ENCODE measurements at places on chromosomes 7 and 10. TPM values are rescaled to one million over a fixed set of nuclear protein-coding genes. Genes with fewer than 3 reads are reported as not detected.

HSPA12A gene
- total RNA-seq: 0.68 TPM

KNDC1 gene
- total RNA-seq: not detected

TNPO3 gene
- 83.1 TPM for total RNA-seq

PDE6C gene
- not detected for total RNA-seq

MACC1 gene
- under 0.01 TPM for total RNA-seq

ARHGEF5 gene
- 0.17 TPM for total RNA-seq

PAX4 gene
- not detected for total RNA-seq

EVX1 gene
- not detected for total RNA-seq

DCLRE1A gene
- total RNA-seq: 8.0 TPM

GRID2IP gene
- total RNA-seq: not detected

IFRD1 gene
- 55.5 TPM for total RNA-seq

UNCX gene
- not detected for total RNA-seq

NAT16 gene
- total RNA-seq: not detected

GPR158 gene
- total RNA-seq: not detected

CYP2C19 gene
- total RNA-seq: not detected

STAG3 gene
- 0.17 TPM for total RNA-seq

MYO3A gene
- not detected for total RNA-seq

CYP3A5 gene
- total RNA-seq: not detected

ZNF804B gene
- total RNA-seq: not detected

FGL2 gene
- 0.17 TPM for total RNA-seq

CCDC146 gene
- 1.4 TPM for total RNA-seq

CFAP58 gene
- total RNA-seq: 0.85 TPM

GHRHR gene
- not detected for total RNA-seq

OR6V1 gene
- not detected for total RNA-seq

LRIT1 gene
- not detected for total RNA-seq
